ENCODE measurements at places on chromosomes 11 and 22. TPM values are rescaled to one million over a fixed set of nuclear protein-coding genes. Genes with fewer than 3 reads are reported as not detected.

SCT gene
- total RNA-seq: not detected

CSNK2A3 gene
- 4.5 TPM for total RNA-seq

MOGAT2 gene
- total RNA-seq: not detected

HEPN1 gene
- total RNA-seq: not detected

OR51V1 gene
- not detected for total RNA-seq

PGM2L1 gene
- total RNA-seq: 20.2 TPM

RIMBP3C gene
- total RNA-seq: 0.39 TPM

DNA sequence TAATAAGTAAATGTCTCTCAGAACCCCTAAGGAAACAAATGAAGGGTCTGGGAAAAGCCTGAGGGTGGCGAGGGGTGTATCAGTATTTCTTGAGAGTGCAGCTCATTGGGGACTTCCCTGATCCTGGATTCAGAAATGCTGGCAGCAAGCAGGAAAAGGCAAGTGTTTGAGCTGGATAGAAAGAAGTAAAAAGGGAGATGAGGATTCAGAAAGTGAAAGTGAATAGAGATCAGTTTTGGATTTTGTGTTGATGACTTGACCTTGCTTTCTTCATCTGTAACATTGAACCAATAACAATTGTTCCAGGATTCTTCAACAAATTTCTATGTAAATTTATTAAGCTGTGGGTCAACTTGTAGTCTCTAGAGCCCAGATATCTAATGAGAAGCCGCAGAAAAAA is 66.9 kb upstream of the CTSC start:
- no peaks in the 10 kb centered on the region for H3K4me1 ChIP-seq
- no peaks in the 10 kb centered on the region for H3K27me3 ChIP-seq

DNA sequence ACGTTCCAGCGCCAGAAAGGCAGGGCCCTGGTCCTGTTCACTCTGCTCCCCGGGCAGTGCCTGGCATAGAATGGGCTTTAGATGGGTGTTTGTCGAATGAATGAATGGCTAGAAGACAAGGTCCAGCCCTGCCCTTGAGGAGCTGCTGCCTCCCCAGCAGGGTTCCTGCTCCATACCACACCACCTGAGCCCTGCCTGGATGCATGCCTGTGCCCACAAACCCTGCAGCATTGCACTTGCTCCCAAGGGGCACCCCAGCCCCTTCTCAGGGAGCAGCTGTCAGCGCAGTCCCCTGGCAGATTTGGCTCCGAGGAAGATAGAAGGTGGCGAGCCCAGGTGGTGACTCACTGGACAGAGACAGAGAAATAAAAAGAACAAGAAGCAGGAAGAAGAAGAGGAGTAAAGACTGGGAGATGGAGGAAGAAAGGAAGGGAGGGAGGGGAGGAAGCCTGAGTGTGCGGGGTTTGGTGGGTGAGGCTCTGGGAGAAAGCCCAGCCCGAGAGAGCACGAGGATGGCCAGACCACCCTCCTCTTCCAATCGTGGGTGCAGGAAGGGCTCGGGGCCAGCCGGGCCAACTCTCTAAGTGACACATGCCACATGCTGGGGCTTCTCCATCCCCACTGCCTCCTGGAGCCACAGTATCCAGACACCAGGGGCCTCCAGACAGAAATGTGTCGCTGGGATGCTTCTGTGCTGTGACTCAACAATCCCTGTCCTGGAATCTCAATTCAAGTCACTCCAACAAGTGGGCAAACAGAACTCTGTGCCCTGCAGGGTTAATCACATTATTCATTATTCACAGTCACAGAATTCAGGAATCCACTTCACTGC is 1474.3 kb downstream of the BRD1 start:
- H3K27me3 ChIP-seq: no peaks in the 10 kb centered on the region
- H3K4me1 ChIP-seq: peaks cover 7% of the 10 kb centered on the region
- no peak overlapping the region for H3K27ac ChIP-seq
- no peaks in the 10 kb centered on the region for H3K36me3 ChIP-seq
- no peak for DNase-seq

- no peak for DNase-seq
- H3K4me3 ChIP-seq: no peak overlapping the region
- peaks cover 49% of the 10 kb centered on the region for H3K4me1 ChIP-seq
- peak overlapping the region; percentile 40 for H3K27ac ChIP-seq
- no peaks in the 10 kb centered on the region for H3K27me3 ChIP-seq
Observed at GRCh38 chr22:40001800-40002577, 7.2 kb downstream of the FAM83F start.

- no peak overlapping the region for H3K4me3 ChIP-seq
- no peak overlapping the region for H3K27ac ChIP-seq
- DNase-seq: no peak
Observed at GRCh38 chr11:103894673-103895072, 141.8 kb upstream of the DDI1 start.

DNA sequence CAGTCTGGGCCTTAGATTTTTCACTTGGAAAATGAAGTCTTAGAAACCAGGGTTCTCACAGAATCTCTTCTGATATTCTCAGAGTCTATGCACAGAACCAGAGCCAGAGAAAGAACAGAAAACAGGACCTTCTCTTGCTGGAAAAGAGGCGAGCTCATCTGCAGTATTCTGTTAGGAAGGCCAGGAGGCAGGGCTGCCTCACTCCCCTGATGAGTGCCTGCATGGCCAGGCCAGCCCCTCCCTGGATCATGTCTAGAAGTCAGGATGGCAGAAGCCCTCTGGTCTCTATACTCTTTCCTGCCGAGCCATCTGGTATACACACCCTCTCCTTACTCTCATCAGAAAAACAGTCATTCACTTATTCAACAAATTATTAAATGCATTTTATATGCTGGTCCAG is 723 bp downstream of the OR51M1 start:
- H3K4me3 ChIP-seq: no peak overlapping the region
- no peak for DNase-seq
- no peaks in the 10 kb centered on the region for H3K4me1 ChIP-seq

GRCh38 chr11:132343445-132344175 is 973.2 kb downstream of the NTM start:
- H3K4me3 ChIP-seq: no peak overlapping the region
- peak; percentile 32 for DNase-seq
- H3K36me3 ChIP-seq: no peaks in the 10 kb centered on the region
- no peaks in the 10 kb centered on the region for H3K27me3 ChIP-seq

GRCh38 chr11:134014511-134014910 is 54.4 kb upstream of the JAM3 start:
- H3K4me1 ChIP-seq: no peaks in the 10 kb centered on the region

- peaks cover 2% of the 10 kb centered on the region for H3K27me3 ChIP-seq
- H3K4me1 ChIP-seq: no peaks in the 10 kb centered on the region
- no peaks in the 10 kb centered on the region for H3K36me3 ChIP-seq
- H3K27ac ChIP-seq: no peak overlapping the region
Observed at GRCh38 chr11:12190511-12190910, 80.1 kb downstream of the MICAL2 start.

- H3K4me3 ChIP-seq: no peak overlapping the region
- no peaks in the 10 kb centered on the region for H3K36me3 ChIP-seq
- peaks cover 6% of the 10 kb centered on the region for H3K4me1 ChIP-seq
- no peaks in the 10 kb centered on the region for H3K27me3 ChIP-seq
- no peak for DNase-seq
Observed at GRCh38 chr11:35425603-35426212, 6.3 kb upstream of the SLC1A2 start.

GRCh38 chr11:44574610-44575287 is 9.3 kb downstream of the CD82 start:
- no peak overlapping the region for H3K4me3 ChIP-seq
- no peak for DNase-seq
- H3K4me1 ChIP-seq: peaks cover 49% of the 10 kb centered on the region
- no peaks in the 10 kb centered on the region for H3K36me3 ChIP-seq
- H3K27ac ChIP-seq: peak overlapping the region; percentile 48

DNA sequence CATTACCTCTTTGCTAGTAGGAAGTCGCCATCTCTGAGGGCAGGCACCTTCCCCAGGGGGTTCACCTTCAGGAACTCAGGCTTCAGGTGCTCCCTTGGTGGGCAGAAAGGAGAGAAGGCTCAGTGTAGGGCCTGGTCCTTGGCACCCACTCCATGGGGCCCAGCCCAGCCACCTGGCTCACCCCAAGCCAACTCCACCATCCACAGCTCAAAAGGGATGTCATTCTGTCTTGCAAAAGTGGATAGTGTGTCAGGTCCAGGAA is 2.7 kb upstream of the GSTT4 start:
- peaks cover 17% of the 10 kb centered on the region for H3K4me1 ChIP-seq
- DNase-seq: no peak
- no peak overlapping the region for H3K27ac ChIP-seq
- H3K4me3 ChIP-seq: no peak overlapping the region
- H3K36me3 ChIP-seq: no peaks in the 10 kb centered on the region

- H3K27me3 ChIP-seq: no peaks in the 10 kb centered on the region
- DNase-seq: no peak
- no peaks in the 10 kb centered on the region for H3K36me3 ChIP-seq
- no peak overlapping the region for H3K27ac ChIP-seq
- H3K4me1 ChIP-seq: peaks cover 6% of the 10 kb centered on the region
Observed at GRCh38 chr11:10894666-10895065, 36.8 kb upstream of the ZBED5 start.

DNA sequence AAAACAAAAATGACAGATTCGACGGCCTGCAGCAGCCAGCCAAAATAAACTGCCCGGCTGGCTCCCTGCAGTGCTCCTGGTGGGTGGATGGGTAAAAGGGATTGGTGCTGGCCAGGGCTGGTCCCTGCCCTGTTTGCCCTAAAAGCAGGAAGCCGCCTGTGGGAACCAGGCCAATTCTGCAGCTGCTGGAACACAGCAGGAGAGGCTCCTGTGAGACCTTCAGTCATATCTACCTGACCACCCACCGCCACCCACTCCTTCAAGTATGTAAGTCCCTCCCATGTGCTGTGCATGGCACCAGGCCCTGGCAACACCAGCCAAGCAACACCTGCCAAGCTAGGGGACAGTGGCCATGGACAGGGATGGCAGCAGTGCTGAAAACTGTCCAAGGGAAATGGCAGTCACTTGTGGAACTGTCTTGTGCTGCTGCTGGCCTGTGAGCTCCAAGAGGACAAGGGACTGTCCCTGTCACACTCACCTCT is 48.7 kb upstream of the ARFGAP3 start:
- no peaks in the 10 kb centered on the region for H3K27me3 ChIP-seq
- H3K36me3 ChIP-seq: peaks cover 19% of the 10 kb centered on the region
- H3K27ac ChIP-seq: no peak overlapping the region
- H3K4me1 ChIP-seq: peaks cover 65% of the 10 kb centered on the region

GRCh38 chr22:22911327-22912134 is 23.9 kb downstream of the IGLL5 start:
- H3K27me3 ChIP-seq: no peaks in the 10 kb centered on the region
- H3K27ac ChIP-seq: no peak overlapping the region
- no peak for DNase-seq
- no peaks in the 10 kb centered on the region for H3K36me3 ChIP-seq

DNA sequence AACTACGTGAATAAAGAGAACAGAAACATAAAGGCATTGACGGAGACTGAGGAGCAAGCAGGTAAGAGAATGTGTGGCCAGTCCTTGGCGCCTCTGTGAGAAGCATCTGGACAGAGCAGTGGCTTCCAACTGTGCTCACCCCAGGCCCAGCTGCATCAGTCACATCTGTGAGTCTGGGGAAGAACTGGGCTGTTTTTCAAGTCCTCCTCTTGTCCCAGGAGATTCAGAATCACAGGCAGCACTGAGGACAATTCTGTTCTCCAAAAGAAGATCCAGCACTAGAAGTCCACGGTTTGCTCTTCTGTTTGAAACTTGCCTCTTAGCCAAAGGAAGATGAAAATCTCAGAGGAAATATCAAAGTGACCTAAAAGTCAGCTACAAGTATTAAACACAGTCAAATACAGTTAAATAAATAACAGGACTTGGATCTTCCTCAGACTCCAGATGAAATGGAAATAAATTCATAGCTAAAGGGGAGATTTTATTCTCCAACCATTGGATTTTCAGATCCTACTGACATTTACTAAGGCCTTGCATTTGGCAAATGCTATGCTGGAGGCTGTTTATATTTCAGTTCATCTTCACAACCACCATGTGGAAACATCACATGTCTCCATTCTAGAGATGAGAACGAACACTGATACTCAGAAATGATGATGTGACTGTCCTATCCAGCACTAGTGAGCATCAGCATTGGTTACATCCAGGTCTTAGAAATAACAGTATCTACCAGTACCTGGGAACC is 14.1 kb downstream of the FAM181B start:
- peak overlapping the region; percentile 82 for H3K27ac ChIP-seq
- H3K36me3 ChIP-seq: no peaks in the 10 kb centered on the region
- H3K4me1 ChIP-seq: peaks cover 29% of the 10 kb centered on the region
- H3K4me3 ChIP-seq: no peak overlapping the region
- DNase-seq: peak; percentile 78

DNA sequence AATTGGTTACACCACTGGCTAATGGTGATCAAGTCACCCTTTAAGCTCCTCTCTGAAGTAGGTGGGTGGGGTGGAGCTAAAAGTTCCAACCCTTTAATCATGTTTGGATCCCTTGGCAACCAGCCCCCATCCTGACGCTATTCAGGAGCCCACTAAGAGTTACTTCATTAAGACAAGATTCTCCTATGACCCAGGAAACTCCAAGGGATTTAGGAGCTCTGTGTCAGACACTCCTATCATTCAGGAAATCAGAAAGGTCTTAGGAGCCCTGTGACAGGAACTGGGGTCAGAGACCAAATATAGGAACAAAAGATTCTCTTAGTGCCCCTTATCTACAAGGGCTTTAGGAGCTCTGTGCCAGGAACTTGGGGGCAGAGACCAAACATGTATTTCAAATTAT is 141.3 kb downstream of the ATG16L2 start:
- H3K4me3 ChIP-seq: no peak overlapping the region
- DNase-seq: no peak
- H3K27me3 ChIP-seq: no peaks in the 10 kb centered on the region
- H3K36me3 ChIP-seq: no peaks in the 10 kb centered on the region
- H3K27ac ChIP-seq: no peak overlapping the region

- H3K27ac ChIP-seq: no peak overlapping the region
- H3K4me1 ChIP-seq: peaks cover 9% of the 10 kb centered on the region
- peaks cover 10% of the 10 kb centered on the region for H3K27me3 ChIP-seq
- no peak overlapping the region for H3K4me3 ChIP-seq
- no peak for DNase-seq
Observed at GRCh38 chr11:129698212-129698611, 117.4 kb upstream of the TMEM45B start.

DNA sequence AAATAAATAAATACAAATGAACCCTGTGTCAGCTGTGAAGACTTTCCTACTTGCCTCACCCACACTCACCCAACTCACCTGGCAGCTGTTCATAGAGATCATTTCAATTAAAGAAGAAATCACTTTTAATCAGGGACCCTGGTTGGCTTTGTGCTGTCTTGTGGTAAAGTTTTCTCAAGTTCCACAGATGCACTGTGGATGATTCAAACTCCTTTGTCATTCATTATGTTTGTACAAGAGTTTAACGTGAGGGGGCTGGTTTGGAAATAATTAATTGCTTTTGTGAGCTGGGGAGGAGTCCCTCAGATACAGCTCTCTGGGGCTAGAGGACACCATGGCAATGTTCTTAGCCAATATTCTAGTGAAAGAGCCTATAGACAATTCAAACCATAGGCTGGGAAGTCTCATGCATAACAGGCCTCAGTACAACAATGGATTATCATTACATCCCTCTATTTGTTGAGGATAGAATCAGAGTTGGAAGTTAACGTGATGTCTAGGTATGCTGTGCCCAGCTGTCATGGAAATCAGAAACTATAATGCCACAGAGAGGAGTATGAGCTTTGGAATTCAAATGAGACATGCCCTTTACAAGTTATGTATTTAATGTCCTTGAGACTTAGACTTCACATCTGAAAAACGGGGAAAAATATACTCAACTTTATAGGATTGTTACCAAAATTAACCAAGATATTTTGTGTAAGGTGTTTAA is 698.5 kb downstream of the KCNA4 start:
- H3K4me3 ChIP-seq: no peak overlapping the region
- H3K4me1 ChIP-seq: no peaks in the 10 kb centered on the region
- no peak for DNase-seq
- H3K27ac ChIP-seq: no peak overlapping the region

- H3K4me1 ChIP-seq: peaks cover 20% of the 10 kb centered on the region
- peaks cover 15% of the 10 kb centered on the region for H3K36me3 ChIP-seq
- no peak overlapping the region for H3K4me3 ChIP-seq
- H3K27me3 ChIP-seq: no peaks in the 10 kb centered on the region
- no peak for DNase-seq
Observed at GRCh38 chr11:119062779-119063178, 4.8 kb upstream of the VPS11 start.

Measured in spinal cord (tissue), 10 donors.